Activated CD4-positive, alpha-beta T cell treated with anti-CD3 and anti-CD28 coated beads, Interleukin-2, Interleukin-4, amounts not matched to agents 100 ng/mL and 50 ng/mL, durations not matched to agents 16 hours and 8 hours (primary cell): ENCODE measurements at places on chromosomes 13 and 19.
A peak's percentile ranks its signal among the peaks of the same experiment; 100 is the strongest.

DNA sequence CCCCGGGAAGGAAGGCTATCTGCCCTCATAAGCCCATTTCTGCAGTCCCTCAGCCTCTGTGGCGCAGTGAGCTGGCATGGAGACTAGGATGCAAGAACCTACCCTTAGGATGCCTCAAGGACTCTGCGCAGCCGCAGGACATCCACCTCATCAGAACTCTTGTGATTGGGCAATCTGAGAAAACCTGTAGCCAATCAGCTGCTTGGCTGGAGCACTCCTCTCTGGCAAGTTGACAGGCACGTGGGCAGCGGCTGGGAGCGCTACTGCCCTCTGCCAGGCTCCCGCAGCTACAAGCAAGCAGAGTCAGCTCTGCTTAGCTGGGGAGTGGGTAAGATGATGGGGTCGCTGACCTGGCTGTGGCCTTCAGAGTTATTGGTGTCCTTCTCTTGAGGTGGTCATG lies 1.5 kb upstream of the ECSIT start:
- peak; percentile 51 for DNase-seq

- peak; percentile 24 for DNase-seq
These were observed 60.0 kb upstream of the GPR183 start for GRCh38 chr13:99367106-99367616.

- no peak for DNase-seq
These were observed 38.0 kb downstream of the TPT1 start for GRCh38 chr13:45303026-45303425.

GRCh38 chr19:3100331-3100730 lies 6.2 kb downstream of the GNA11 start:
- no peak for DNase-seq

GRCh38 chr13:57784633-57785032 lies 153.1 kb downstream of the PCDH17 start:
- DNase-seq = no peak

DNA sequence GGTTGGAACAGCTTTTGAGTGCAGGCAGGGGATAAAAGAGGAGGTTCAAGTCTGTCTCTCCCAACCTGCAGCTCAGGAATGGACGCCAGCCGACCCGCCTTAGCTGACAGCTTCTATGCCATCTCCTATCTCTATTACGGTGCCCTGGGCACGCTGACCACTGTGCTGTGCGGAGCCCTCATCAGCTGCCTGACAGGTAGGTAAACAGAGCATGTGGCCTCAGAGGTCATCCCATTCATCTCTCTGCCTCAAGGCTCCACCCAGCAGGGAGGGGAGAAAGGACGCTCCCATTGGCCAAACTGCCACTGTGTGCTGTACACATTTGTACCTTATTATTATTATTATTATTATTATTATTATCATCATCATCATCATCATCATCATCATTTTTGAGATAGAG lies 16.5 kb downstream of the SLC5A5 start:
- no peak for DNase-seq

GRCh38 chr19:53541971-53542370 lies 4.0 kb downstream of the ZNF331 start:
- DNase-seq = no peak

- no peak for DNase-seq
These were observed 8.6 kb downstream of the CRB3 start for GRCh38 chr19:6472713-6473112.

GRCh38 chr13:113550453-113550852 lies 34.1 kb upstream of the TFDP1 start:
- DNase-seq = no peak

DNA sequence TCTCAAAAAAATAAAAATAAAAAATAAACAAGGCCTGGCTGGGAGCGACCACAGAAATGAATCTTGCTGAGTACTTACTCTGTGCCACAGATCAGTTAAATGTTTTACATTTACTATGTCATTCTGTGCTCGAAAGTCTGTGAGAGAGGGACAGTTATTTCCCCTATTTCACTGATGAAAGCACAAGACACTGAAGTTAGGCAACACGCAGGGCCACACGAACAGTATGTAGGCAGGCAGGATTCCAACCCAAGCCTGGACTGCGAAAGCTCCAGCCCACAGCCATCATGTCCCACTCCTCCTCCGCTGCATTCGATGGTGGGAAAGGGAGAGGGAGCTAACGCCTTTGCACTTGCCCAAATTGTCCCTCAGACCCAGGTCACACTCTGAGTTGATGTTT lies 34.2 kb downstream of the RUBCNL start:
- DNase-seq = no peak

DNA sequence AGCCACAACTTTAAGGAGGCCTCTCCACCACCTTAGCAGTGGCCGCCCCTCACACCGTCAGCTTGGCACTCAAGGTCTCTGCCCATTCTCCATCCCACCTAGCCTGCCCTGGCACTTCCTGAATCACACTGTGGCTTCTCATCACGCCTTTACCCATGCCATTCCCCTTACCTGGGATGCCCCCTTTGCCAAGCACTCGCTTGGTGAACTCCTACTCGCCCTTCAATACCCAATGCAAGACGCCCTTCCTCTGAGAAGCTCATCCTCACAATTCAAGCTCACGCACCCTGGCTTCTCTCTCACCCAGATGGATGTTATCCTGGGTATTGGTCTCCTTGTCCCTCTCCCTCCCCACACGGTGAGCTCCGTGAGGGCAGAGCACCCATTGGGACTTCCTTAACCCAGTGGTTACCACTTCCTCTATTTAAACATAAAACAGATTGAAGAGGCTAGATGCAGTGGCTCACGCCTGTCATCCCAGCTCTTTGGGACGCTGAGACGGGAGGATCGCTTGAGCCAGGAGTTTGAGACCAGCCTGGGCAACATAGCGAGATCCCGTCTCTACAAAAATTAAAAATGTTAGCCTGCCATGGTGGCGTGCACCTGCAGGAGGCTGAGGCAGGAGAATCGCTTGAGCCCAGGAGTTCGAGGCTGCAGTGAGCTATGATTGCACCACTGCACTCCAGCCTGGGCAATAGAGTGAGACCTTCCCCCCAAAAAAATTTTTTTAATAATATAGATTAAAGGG lies 12.6 kb upstream of the SHD start:
- DNase-seq = no peak

- no peak for DNase-seq
These were observed 706.4 kb upstream of the KLHL1 start for GRCh38 chr13:70814684-70815083.

GRCh38 chr19:14476673-14477401 lies 1.7 kb upstream of the PTGER1 start:
- no peak for DNase-seq

- DNase-seq = no peak
These were observed 4.9 kb downstream of the PRR12 start for GRCh38 chr19:49595819-49596404.

GRCh38 chr13:44713788-44714469 lies 137.8 kb upstream of the TSC22D1 start:
- no peak for DNase-seq

- DNase-seq = no peak
These were observed 1220.5 kb upstream of the SLC10A2 start for GRCh38 chr13:104286566-104287290.

DNA sequence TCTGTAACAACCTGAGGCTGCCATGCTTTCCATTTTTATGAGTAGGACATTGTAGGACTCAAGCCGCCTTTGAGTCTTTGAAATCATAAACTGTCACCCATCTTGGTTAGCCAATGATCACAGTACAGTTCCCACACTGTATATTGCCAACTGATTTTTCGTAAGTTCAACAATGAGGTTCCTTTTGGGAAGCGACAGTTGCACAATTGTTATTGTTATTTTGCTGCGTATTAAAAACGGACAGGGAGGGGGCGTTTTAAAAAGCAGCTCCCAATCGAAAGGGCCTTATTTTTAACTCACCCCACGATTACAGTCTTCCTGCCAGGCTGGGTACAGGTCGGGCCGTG lies 601 bp downstream of the SLC46A3 start:
- no peak for DNase-seq

DNA sequence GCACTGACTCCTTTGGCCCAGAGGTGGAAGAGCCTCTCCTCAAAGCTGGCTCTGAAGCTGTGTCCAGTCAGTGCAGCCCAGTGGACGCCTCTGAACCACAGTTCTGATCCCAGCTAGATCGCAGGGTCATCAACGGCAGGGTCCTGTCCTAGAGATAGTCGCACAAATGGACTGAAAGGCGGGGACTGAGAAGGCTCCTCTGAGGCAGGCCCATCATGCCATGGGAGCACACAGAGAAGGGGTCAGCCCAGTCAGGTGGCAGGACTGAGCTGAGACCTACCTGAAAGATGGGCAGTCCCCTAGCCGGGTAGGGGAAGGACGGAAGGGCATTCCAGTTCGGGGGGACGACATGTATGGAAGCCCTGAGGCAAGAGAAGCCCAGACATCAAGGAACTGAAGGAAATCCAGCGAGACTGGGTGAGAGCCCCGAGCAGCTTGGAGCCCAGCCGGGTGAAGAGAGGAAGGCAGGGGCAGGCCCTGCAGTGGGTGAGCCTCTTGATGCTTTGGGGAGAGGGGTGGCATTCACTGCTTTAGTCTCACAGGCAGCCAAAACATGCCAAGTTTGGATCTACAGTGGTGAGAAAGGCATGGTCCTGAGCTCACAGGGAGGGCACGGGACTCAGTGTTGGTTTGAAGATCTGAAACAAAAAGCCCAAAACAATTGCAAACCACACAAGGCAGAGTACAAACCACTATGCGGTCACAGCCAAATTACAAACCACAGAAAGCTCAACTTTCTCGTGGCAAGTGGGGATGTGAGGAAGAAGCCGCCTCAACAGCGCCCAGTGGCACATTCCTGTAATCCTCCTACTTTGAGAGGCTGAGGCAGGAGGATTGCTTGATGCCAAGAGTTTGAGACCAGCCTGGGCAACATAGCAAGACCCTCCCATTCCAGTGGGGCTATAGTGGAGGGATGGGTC lies 10.0 kb downstream of the CALM3 start:
- DNase-seq = peak; percentile 55

DNA sequence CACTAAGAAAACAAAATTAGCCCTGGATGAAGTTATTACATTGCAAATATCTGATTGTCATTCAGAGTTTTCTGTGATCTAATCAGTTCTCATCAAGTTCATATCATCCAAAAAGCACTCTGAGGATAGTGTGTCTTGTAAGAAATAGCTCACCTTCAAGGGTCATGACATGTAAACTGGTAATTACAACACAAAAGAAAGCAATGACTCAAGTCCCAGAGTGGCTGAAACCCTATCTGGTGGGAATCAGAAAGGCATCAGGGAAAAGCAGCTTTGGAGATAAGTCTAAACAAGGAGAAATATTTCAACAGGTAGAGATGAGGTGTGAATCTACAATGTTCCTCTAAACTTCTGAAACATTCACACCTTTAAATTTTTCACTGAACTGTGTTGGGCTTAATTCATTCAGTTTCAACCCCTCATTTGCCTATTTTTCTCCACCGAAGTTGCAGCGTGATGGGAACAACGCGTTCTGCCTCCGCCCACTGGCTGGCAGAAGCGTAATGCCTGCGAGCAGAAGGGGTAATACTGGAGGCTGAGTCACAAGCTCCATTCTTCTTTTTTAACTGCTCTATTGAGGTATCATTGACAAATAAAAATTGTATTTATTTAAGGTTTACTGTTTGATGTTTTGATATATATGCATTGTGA lies 155.2 kb upstream of the IPO5 start:
- DNase-seq = no peak

GRCh38 chr13:46475541-46475991 lies 77.4 kb upstream of the LRCH1 start:
- DNase-seq = no peak

- DNase-seq = no peak
These were observed 113.3 kb upstream of the SPRY2 start for GRCh38 chr13:80454245-80454644.

DNA sequence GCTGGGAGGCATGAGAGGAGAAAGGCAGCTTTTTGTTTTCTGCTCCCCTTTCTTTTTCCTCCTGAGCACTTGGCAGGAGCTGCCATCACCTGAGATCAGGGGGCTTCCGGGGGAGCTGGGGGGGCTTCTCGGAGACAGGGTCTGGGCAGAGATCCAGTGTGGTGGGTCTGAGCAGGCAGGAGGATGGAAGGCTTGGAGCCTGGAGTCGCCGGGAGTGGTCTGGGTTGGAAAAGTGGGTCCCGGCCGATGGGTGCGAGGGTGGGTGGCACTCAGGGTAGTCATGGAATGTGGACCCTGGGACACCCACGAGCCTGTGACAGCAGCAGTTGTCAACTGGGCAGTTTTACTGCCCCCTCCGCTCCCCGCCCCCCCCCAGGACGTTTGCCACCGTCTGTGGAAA lies 2.2 kb upstream of the ADM5 start:
- DNase-seq = no peak

DNA sequence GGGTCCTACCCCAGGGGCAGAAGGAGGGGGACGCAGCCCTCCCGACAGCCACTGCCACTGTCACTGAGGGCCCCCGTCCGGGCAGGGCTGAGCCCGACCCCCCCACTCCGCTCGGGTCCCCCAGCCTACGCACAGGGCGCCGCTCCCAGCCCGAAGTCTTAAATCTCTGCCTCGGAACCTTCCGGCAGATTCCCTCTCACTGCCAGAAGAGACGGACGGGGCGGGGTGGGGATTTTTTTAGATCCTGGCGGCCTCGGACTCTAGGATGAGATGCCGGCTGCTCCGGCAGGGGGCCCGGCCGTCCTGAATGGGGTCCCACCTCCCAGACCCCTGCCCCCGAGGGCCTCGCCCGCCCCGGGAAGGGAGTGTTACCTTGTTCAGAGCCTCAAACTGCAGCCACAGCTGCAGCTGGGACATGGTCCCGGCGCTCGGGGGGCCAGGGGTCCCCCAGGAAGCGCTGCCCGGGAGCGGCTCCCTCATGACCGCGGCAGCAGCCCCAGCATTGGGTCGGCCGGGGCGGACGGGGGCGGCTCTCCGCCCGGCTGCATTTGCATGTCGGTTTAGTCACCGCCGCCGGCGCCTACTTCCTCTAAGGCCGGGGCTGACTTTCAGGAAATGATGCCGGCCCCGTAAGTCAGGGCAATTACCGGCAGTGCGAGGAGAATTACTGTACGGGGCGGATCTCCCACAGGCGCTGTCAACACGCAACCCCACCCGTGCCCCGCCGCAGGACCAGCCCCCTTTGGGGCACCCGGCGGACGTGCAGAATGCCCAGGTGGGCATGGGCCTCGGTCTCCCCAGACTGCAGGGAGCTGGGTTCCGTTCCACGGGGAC lies 28.1 kb downstream of the GPX4 start:
- peak; percentile 91 for DNase-seq

DNA sequence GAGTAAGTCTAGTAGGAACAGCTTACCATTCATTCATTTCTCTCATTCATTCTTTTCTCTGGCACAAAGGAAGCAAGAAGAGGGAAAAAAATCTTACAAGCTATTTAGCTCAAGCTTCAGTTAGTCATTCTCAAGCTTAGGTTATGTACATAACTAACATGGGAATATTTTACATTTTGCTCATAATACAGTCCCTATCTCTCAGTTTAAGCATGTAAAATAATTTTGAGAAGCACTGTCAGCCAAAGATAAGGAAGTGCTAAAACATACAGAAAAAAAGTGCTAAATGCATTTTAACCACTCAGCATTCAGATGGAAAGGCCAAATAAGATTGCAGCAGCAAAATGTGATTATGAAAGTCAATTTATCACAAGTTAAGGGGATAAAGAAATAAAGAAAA lies 7.9 kb downstream of the RBM26 start:
- no peak for DNase-seq

- peak; percentile 53 for DNase-seq
These were observed 59.6 kb downstream of the PDS5B start for GRCh38 chr13:32645854-32646253.

GRCh38 chr19:38538386-38538785 lies 79.4 kb downstream of the MAP4K1 start:
- no peak for DNase-seq

GRCh38 chr13:42176294-42176693 lies 95.7 kb upstream of the AKAP11 start:
- no peak for DNase-seq

- DNase-seq = no peak
These were observed 53.7 kb upstream of the MAB21L1 start for GRCh38 chr13:35530147-35530546.

GRCh38 chr19:50040967-50041366 lies 15.2 kb downstream of the ZNF473 start:
- DNase-seq = no peak
